ENCODE measurements at places on chromosomes 7 and 10. TPM values are rescaled to one million over a fixed set of nuclear protein-coding genes. Genes with fewer than 3 reads are reported as not detected.

DNA sequence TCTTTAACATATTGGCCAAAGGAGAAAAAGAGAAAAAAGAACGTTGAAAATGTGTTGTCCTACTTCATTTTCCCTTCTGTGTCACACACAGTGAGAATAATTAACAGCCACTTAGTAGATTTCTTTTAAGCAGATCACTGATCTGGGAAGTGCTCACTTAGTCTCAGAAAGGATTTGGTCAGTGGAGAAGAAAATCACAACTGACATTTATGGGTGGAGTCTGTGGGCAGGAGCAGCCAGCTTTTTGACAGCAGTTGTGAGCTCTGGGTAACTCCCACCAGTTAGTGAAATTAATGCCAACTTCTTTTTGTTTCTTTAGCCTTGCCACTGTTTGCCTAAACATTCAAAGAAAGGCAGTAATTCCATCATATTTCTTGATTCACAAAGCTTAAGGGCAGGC lies 49.7 kb downstream of the CDK14 start:
- no peak for DNase-seq

The LIPK gene
- not detected for polyA plus RNA-seq

DNA sequence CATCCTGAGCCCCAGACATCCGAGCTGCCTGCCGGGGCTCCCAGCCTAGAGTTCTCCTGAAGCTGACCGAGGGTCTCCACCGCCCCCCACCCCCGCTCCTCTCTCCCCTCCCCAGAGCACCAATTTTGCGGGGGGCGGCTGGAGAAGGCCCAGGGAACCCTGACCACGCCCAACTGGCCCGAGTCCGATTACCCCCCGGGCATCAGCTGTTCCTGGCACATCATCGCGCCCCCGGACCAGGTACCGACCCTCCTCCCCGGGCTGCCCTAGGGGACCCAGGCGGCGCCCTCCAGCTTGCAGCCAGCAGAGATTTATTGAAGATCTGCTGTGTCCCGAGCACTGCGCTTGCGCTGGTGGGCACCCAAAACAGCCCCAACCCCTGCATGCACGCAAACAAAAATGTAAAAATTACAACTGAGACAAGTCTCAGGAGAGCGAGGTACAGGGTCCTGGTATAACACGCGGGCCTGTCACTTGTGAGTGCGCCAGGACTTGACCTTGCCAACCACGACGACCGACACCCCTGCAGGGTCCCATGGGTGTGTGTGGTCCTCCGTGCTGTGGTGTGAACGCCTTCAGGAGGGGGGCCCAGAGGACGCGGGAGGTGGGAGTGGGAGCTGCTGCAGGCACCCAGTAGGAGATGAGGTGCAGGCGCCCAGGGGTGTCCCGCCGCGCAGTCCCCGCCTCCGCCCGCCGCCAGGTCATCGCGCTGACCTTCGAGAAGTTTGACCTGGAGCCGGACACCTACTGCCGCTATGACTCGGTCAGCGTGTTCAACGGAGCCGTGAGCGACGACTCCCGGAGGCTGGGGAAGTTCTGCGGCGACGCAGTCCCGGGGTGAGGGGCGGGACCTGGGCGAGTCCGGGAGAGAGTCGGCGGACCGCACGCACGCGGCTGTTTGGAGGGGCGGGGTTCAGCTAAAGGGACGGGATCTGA lies 3.1 kb downstream of the PCOLCE start:
- no peak for DNase-seq

GRCh38 chr7:159207951-159208350 lies 63.3 kb upstream of the VIPR2 start:
- DNase-seq: no peak

GRCh38 chr7:45972629-45973312 lies 51.7 kb upstream of the IGFBP3 start:
- DNase-seq: no peak

GRCh38 chr10:50426485-50426884 lies 175.2 kb upstream of the ASAH2 start:
- no peak for DNase-seq

- DNase-seq: no peak
Observed at GRCh38 chr10:89669985-89670384, 24.9 kb upstream of the PANK1 start.

DNA sequence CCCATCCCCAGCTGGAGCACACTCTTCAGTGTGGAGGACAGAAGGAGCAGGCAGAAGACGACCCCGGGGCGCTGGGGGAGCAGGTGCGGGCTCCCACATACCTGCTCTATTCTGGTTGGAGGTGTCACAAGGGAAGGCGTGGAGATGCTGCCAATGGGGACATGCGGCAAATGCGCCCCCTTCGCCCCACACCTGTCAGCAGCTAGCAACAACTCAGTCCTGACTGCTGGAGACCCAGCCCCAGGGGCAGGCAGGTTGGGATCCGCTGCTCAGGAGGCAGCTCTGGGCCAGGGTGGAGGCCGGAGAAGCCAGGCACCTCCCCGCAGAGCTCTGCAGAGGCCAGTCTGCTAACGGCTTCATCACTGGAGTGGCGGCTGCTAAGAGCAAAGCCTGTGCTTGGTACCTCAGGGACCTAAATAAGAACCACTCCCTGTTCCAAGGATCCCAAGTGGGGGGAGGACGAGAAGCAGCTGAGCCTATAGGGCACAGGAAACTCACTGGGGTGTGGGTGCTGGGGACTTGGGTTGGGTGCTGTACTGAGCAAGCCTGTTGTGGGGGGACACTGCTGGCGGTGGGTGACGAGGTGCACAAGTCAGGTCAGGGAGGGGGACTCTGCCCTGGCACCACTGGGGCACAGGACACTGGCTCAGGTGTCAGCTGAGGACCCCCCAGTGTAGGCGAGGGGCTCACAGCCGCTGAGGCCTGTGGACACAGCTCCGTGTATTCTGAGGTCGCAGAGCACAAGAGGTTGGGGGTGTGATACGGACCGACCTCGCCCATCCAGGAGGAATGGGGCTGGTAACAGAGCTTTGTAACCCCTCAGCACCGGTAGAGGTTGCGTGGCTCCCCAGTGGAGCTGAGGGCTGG lies 19.2 kb upstream of the GPR146 start:
- DNase-seq: no peak

The ADAMTS14 gene
- 0.46 TPM for polyA plus RNA-seq

DNA sequence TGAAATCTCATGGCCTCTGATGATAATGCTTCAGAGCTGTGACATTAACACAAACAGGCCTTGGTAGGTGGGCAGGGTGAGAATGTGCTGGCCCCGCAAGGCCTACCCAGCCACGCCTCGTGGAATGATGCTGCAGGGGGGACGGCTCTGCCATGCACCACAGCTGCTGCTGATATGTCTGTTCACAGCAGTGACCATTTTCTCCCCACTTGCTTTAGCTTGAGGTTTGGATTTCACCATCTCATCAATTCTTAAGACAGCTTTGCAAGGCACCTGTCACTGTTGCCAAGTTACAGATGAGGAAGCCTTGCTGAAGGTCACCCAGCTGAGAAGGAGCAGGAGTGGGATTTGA lies 128.3 kb downstream of the PTPN20 start:
- no peak for DNase-seq

GRCh38 chr7:23696916-23697441 lies 13.0 kb upstream of the STK31 start:
- DNase-seq: no peak

The ERVW-1 gene
- polyA plus RNA-seq: not detected

- DNase-seq: no peak
Observed at GRCh38 chr7:122902751-122903495, 16.7 kb upstream of the CADPS2 start.

DNA sequence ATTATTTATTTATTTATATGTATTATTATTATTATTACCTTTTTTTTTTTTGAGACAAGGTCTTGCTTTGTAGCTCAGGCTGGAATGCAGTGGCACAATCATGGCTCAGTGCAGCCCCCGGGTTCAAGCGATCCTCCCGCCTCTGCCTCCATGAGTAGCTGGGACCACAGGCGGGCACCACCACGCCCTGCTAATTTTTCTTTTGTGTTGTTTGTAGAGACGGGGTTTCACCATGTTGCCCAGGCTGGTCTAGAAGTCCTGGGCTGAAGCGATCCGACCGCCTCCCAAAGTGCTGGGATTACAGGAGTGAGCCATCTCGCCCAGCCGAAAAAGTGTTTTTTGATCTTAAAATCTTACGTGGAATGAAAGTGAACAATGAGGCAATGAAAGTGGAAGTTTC lies 79.4 kb upstream of the C1GALT1 start:
- no peak for DNase-seq

DNA sequence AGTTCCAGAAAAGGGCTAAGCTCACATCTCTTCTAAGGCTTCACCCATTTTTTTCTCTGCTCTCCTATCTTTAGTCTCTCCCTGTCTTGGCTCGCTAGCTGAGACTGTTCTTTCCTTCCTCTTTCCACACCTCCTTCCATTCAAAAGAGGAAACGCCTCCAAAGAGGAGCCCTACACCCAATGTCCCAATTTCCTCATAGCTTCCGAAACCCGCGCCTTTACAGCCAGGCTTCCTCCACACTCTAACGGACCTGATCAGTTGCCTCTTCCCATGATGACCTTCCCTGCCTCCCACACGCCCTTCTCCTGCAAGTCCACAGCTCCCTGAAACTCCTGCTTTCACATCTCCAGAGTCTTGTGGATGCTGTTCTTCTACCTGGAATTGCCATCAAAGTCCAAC lies 71.7 kb downstream of the COBL start:
- DNase-seq: no peak

DNA sequence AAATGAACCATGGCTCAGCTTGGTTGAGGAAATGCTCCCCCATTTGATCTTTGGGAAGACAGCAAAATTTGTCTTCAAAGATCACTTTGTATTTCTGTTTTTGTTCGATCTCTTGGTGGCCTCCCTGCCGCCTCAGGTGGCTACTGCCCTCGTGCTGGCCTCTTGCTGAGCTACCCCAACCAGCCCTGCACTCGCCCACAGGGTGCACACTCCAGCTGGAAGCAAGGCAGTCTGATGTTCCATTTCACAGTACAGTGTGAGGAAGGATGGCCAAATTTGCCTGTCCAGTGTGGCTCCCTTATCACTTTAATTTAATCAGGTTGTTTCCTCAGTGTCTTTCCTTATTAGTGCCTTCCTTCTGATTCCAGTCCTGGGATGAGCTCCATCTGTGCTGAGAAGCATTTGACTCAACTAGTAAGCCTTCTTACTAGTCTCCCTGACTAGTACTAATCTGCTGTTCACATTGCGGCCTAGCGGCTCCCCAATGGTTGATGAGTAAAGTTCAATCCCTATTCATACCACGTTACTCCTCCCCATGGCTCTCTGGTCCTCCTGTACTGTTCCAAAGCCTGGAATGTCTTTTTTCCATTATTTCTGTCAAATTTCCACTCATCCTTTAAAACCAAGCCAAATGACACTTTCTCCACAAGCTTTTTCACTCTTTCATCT lies 8.2 kb downstream of the MYOF start:
- DNase-seq: no peak

The CPED1 gene
- 33.4 TPM for polyA plus RNA-seq

DNA sequence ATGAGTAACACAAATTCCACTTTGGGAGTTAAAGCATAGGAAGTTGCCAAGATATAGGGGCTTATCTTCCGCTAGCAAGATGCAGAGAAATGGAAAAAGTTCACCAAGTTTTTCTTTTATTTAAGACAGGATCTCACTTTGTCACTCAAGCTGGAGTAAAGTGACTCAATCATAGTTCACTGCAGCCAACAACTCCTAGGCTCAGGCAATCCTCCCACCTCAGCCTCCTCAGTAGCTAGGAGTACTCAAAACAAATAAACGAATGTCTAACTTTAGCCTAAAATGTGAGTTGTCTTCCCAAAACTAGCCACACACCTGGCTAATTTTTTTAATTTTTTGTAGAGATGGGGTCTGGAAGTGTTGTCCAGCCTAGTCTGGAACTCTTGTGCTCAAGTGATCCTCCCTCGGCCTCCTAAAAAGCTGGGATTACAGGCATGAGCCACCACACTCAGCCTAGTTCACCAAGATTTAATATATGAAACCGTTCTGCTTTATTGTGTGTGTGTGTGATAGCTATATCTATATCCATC lies 9.9 kb downstream of the VIM start:
- DNase-seq: no peak

The DPP6 gene
- 1.2 TPM for polyA plus RNA-seq

DNA sequence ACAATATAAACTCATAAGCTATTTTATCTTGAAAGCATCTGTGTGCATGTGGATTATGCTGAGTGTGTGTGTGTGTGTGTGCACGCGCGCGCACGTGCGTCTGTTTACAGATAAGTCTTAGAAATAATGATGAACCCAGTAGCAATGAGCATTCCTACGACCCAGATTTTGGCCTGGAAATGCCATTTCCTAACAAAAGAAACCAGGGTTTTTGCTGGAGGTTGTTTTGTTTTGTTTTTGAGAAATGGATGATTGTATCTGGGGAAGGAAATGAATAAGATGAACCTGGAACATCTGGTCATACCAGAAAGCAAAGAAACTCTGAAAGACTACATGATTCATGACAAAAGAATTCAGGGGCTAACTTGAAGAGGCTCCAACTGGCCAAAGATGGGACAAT lies 22.1 kb upstream of the LMOD2 start:
- no peak for DNase-seq

DNA sequence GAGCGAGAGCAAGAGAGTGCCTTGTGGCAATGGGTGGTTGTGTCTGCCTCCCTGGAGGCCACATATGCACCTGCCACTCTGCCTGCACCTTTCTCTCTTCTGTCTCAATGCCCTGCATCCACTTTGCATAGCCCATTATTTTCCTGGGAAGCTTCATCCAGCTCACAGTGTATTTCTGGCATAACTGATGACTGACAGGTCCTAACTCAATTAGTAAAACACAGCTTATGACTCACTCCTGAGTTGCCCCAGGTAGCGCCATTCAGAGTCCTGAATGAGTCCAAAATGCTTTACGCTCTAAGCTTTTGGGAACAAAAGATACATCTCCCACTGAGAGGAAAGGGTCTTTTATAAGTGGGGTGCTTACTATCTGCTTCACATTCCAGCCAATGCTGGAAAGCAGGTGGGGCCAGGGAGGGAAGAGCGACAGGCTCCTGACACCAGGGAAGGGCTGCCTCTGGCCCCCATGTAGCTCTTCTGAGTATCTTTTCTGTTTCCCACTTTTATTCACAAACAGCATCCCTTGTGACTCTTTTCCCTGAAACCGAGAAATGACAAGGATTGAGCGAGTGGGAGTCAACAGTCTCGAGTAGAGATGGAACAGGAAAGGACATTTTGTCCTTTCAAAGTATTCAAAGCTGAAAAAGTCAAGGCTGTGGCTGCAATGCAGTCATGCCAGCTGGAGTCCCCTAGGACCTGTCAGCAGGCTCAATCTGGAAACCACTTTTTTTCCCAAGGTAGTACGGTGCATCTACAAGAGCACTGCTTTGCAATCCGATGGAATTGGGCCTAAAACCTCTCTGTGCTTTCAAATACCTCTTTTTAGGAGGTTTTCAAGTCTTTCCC lies 479.3 kb upstream of the PODXL start:
- no peak for DNase-seq

The CYP3A7 gene
- polyA plus RNA-seq: 0.06 TPM

The CCM2 gene
- polyA plus RNA-seq: 42.0 TPM

The OR2A12 gene
- polyA plus RNA-seq: not detected

The C10orf90 gene
- not detected for polyA plus RNA-seq

DNA sequence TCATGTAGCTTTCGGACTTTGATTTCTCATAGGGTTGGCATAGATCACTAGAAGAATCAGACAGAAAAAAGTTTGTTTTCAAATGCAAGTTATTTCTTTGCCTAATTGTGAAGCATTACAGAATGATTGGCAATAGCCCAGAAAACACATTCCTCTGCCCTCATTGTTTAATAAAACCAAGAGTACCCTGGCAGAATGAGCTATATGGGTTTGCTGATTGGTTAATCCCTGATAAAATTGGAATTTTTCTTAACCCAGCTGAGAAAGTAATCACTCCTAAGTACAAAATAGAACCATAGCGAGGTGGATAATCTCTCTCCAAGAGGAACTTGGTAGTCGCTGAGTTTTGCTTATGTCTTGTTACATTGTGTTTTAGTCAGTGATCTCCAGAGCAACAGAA lies 30.9 kb upstream of the CREB5 start:
- no peak for DNase-seq

GRCh38 chr10:46558122-46558391 lies 1.6 kb upstream of the GPRIN2 start:
- DNase-seq: no peak
